ENCODE measurements at places on chromosomes 2 and 18. TPM values are rescaled to one million over a fixed set of nuclear protein-coding genes. Genes with fewer than 3 reads are reported as not detected.

The MOGAT1 gene
- 0.22 TPM for total RNA-seq

DNA sequence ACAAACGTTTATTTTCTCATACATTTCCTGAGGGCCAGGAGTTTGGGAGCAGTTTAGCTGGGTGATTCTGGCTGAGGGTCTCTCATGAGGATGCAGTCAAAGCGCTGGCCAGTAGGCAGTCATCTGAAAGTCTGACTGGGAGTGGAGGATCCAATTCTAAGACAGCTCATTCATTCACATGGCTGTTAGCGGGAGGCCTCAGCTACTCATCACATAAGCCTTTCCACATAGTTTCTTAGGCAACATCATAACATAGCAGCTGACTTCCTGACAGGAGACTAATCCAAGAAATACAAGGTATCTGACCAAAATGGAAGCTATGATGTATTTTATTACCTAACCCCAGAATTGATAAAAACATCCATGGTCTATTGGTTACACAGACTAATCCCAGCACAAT is 2.9 kb upstream of the MRPL44 start:
- H3K36me3 ChIP-seq: no peaks in the 10 kb centered on the region
- DNase-seq: no peak
- H3K27me3 ChIP-seq: no peaks in the 10 kb centered on the region
- no peak overlapping the region for H3K4me3 ChIP-seq
- H3K4me1 ChIP-seq: peaks cover 15% of the 10 kb centered on the region
- no peak overlapping the region for H3K27ac ChIP-seq

GRCh38 chr2:28209261-28209691 is 183.4 kb upstream of the FOSL2 start:
- H3K36me3 ChIP-seq: no peaks in the 10 kb centered on the region
- H3K4me1 ChIP-seq: no peaks in the 10 kb centered on the region
- no peak overlapping the region for H3K4me3 ChIP-seq

GRCh38 chr2:132740081-132740720 is 70.2 kb upstream of the LYPD1 start:
- DNase-seq: no peak
- no peaks in the 10 kb centered on the region for H3K27me3 ChIP-seq
- H3K4me1 ChIP-seq: no peaks in the 10 kb centered on the region

The SCN2A gene
- 0.25 TPM for total RNA-seq

- no peak overlapping the region for H3K27ac ChIP-seq
- DNase-seq: no peak
- no peaks in the 10 kb centered on the region for H3K36me3 ChIP-seq
- H3K4me3 ChIP-seq: no peak overlapping the region
Observed at GRCh38 chr2:45930396-45930792, 278.9 kb downstream of the PRKCE start.

GRCh38 chr2:203018181-203018580 is 3.5 kb downstream of the NBEAL1 start:
- DNase-seq: no peak
- no peaks in the 10 kb centered on the region for H3K27me3 ChIP-seq
- no peak overlapping the region for H3K4me3 ChIP-seq
- peaks cover 17% of the 10 kb centered on the region for H3K4me1 ChIP-seq

DNA sequence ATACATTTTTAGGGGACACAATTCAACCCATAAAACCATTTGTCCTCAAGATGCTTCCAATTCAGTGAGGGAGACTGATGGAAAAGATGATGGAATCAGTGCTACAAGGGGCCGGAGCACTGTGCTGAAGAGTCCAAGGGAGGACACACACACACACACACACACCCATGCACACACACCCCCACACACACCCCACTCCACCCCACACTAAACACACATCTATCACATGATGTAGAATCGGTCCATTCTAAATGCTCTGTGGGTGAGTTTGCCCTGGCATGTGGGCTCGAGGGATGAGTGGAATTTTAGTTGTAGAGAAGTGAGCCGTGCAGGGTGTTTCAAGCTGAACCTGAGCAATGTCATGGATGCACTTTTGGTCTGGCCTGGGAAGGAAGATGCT is 41.1 kb downstream of the PRKCE start:
- DNase-seq: no peak
- no peak overlapping the region for H3K27ac ChIP-seq
- no peaks in the 10 kb centered on the region for H3K36me3 ChIP-seq
- H3K27me3 ChIP-seq: no peaks in the 10 kb centered on the region

The TMEM163 gene
- total RNA-seq: 0.12 TPM

- no peaks in the 10 kb centered on the region for H3K36me3 ChIP-seq
- H3K27ac ChIP-seq: no peak overlapping the region
- DNase-seq: no peak
- no peaks in the 10 kb centered on the region for H3K4me1 ChIP-seq
- no peaks in the 10 kb centered on the region for H3K27me3 ChIP-seq
Observed at GRCh38 chr2:5111581-5111980, 580.6 kb upstream of the SOX11 start.

DNA sequence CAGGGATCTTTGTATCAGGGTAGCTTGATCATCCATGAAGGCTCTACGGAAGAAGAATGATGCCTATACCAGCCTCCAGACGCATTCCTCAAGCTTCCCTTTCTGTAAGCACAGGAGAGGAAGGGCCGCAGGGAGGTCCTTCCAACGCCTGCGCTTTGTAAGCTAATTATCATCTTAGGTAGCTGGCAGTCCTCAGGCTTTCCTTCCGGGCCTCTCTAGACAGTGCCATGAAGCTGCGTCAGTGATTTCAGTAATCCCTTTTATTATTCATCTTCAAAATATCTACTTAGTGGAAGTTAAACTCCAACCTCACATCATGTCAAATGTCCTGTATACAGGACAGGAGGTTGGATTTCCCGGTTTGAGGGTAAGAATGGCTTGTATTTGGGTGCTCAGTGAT is 92.3 kb downstream of the ETAA1 start:
- peaks cover 4% of the 10 kb centered on the region for H3K27me3 ChIP-seq
- H3K27ac ChIP-seq: no peak overlapping the region
- no peaks in the 10 kb centered on the region for H3K4me1 ChIP-seq
- no peaks in the 10 kb centered on the region for H3K36me3 ChIP-seq
- DNase-seq: no peak

Data from HCT116 (cell line).